ENCODE measurements at places on chromosomes 7 and 10.

DNA sequence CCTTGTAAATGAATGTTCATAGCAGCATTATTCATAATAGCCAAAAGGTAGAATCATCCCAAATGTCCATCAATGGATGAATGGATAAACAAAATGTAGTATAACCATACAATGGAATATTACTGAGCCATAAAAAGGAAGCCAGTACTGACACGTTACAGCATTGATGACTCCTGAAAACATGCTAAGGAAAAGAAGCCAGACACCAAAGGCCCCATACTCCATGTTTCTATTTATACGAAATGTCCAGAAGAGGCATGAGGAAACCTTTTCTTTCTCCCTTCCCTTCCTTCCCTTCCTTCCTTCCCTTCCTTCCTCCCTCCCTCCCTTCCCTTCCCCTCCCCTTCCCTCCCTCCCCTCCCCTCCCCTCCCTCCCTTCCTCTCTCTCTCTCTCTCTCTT is 131.9 kb downstream of the JAZF1 start:
- DNase-seq: no peak

GRCh38 chr10:30534465-30535144 is 94.9 kb downstream of the LYZL2 start:
- DNase-seq: peak; percentile 54

DNA sequence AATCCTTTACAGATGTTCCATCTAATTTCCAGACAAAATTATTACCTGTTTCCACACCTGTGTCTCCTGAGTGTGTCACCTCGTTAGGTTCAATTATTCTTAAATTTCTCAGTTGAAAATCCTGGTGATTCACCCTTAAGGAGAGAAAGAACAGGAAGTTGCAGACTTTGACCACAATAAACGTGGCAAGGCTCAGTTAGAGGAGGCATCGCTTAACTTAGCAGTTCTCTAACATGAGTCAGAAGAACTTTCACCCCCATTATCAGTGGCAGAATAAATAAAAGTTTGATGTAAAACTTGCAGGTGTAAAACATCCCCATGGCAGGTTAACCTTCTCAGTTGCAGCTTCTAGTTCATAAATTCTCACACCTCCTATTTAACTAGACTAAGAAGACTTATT is 8.3 kb downstream of the XPNPEP1 start:
- DNase-seq: no peak

DNA sequence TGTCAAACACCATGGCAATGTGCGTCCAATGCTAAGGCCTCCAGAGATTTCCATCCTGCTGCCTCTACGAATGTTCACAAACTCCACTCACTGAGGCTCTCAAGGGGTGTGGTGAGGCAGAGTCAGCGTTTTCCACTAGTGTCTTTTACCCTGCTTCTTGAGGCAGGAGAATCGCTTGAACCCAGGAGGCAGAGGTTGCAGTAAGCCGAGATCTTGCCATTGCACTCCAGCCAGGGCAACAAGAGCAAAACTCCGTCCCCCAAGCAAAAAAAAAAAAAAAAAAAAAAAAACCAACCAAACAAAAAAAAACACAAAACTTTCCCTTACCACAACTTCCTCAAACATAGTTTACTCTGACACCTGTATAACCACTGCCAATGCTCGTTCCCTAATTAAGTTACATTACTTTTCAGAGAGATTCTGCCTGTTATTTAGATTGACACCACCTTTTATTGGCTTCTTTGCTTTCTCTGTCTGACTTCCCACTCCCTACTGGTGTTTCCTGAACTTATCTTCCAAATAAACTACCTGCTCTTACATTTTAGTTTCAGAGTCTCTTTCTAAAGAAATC is 102.1 kb upstream of the ZNF746 start:
- DNase-seq: no peak

DNA sequence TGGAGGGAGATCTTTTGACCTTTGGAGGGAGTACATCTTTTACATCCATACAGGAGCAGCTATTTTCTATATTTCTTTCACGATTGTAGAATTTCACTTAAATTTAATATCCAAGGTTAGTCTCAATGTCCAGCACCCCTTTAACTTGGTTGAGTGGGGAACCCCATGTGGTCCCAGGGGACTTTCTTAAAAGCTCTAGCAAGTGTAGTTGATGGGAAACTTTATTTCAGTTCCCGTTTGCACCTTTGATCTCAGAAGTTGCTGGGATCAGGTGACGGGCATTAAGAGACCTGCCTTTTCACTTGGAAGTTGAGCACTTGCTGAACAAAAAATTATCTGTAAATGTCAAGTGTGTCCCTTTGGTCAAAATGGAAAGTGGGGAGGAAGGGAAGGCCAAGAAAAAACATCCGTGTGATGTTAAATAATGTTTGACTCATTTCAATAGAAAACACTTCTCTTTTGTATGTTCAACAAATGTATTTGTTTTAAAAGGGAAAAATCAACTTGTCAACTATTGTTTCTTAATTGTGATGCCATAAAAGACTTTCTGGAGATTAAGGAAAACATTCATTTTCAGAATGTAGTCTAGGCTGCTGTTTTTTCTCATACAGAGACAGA is 370.1 kb upstream of the GALNT17 start:
- DNase-seq: no peak

DNA sequence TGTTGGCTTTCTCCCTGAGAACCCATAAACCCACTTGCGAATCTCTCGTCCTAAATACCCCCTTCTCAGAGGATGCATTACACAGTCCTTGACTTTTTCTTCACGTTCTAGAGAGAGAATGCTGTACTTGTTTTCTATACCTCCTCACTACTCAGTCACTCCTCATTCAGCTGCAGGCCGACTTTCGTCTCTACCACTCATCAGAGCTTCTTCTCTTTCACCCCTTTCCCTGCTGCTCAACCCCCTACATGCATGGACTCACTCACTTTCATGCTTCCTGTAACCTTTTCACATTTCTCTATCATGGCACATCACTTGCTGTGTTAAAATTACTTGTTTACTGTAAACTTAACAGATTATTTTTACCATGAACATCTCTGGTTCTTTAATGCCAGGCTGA is 19.8 kb downstream of the MDFIC start:
- DNase-seq: no peak

DNA sequence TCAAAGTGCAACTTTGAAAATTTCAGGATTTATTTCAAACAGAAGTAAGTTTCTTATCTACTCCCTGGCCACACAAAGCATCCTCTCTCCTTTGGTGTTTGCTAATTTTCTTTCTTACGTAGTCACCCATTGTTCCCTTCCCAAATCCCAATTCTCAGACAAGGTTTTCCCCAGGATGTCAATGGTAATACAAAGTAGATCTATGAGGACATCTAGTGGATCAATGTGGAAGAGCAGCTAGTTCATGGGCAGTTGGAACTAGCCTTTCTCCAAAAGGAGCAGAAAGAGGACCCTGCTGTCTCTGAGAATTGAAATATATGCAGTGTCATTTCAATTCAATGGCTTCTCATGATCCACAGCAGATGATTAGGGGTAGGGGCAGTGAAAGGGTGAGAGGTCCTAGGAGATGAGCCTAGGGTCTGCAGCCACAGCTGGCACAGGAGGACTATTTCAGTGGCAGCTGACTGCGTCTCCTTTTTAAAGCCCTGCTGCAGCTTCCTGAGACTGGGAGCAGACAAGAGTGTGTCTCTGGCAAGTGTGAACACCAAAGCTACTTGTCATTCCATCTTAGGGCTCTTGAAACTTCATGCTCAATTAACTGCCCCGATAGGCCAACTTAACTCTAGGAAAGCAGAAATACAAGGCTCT is 632.6 kb downstream of the KCNMA1 start:
- no peak for DNase-seq

- DNase-seq: peak; percentile 84
Observed at GRCh38 chr7:114944745-114945625, 23.1 kb downstream of the MDFIC start.

DNA sequence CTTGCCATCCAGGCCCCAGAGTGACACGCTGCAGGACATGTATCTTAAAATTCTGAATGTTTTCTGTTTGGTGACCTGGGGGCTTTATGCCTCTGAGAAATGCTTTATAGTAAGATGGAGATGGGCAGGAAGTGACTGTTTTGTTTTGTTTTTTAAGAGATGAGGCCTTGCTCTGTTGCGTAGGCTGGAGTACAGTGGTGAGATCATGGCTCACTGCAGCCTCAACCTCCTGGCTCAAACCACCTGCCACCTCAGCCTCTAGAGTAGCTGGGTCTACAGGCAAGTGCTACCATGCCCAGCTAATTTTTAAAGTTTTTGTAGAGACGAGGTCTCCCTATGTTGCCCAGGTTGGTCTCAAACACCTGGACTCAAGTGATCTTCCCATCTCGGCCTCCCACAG is 20.6 kb downstream of the ZNF777 start:
- no peak for DNase-seq

GRCh38 chr10:114931072-114931679 is 6.8 kb upstream of the TRUB1 start:
- no peak for DNase-seq

GRCh38 chr10:119199231-119199992 is 8.0 kb upstream of the GRK5 start:
- DNase-seq: no peak

- no peak for DNase-seq
Observed at GRCh38 chr7:33982425-33982786, 77.1 kb downstream of the BMPER start.

DNA sequence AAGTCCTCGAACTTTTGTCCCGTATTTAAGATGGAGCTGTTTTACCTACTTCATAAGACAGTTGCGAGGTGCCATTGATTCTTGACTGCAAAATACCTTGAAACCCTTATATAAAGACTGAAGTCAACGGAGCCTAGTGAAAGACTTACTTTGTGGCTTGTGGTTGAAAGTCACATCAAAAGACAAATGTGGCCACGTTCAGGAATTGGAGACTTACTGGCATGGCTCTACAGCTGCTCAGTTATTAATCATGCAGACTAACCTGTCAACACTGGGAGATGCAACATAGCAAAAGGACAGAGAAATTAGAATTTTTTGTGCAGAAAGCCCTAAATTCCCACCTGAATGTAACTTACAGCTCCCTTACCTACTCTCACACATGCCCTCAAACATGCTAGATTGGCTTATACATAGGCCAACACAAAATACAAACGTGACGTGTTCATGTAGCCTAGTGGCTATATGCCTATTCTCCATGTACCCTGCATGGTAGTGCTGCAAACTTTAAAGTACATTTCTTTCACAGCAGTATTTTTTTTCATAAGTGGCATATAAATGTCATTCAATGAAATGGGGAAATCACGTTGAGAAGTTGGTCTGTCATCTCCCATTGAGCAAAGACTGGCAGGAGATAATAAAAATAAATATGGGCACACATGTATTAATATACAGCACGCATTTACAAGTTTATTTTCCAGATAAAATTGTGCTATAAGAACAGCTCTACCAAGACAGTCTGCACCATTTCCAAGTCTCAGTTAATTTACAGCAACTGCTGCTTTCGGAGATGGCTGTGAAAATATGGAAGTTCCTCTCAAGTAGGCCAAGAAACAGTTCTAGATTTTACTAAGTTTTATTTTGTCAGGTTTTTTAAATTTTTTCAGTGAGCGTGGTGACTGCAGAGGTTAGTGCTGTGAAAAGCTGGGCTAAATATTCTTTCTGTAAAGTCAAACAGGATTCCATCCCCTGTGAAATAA is 170.4 kb upstream of the C7orf33 start:
- DNase-seq: no peak

DNA sequence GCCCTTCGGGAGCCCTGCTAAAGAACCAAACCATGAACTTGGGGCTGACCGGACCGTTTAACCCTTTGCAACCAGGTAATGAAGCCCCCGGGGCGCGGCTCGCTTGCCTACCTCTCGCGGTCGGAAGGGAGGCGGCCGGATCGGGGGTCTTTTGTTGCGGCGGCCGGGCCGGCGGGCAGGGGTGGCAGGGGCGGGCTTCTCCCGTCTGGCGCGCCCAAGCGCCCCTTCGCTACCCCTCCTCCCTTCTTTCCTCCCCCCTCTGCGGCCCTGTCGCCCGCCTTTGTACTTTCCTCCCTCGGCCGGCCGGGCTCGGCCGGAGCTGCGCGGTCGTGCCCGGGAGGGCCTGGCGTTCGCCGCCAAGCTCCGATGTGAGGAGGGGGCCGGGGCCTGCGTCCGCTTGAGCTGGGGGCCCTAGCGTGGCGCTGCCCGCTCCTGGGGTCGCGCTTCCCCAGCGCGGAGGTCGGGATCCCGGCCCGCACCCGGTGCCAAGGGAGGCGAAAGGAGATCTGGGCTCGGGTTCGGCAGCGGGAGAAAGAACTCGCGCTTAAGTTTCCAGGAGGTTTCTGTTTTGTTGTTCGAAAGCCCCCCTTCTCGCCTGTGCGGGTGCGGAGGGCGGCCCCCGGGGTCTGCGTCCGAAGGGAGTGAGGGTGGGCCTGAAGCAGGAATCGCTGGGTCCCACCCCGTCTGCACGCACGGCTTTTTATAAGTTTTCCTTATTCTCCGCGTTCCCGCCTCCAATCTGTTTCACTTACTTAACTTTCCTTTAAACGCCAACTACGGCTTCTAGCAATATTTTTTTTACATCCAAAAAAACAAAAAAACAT is 436.8 kb upstream of the GALNT17 start:
- peak; percentile 53 for DNase-seq

- DNase-seq: no peak
Observed at GRCh38 chr7:83547526-83547925, 101.4 kb downstream of the SEMA3E start.

DNA sequence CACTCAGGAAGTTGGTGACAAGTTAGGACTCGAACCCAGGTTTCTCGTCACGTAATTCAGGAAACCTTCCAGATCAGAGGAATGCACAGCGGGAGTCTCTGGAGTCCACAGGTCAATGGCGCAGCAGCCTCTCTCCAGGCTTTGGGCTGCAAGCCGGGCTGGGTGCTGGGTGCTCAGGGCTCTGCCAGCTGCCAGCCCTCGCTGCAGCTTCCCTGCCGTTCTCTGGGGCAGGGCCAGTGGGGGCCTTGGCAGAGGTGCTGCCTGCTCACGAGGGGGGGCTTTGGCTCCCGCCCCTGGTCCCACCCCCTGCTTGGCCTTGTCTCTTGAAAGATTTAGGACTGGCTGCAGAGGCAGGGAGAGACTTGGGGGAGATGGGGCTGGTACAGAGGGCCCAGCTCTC is at the start of gene TACR2:
TACR2 (minus strand) TSS at position 224 of the 400 bp plus-strand sequence. CDS start 595 bp downstream, outside the sequence.
- DNase-seq: peak; percentile 39

DNA sequence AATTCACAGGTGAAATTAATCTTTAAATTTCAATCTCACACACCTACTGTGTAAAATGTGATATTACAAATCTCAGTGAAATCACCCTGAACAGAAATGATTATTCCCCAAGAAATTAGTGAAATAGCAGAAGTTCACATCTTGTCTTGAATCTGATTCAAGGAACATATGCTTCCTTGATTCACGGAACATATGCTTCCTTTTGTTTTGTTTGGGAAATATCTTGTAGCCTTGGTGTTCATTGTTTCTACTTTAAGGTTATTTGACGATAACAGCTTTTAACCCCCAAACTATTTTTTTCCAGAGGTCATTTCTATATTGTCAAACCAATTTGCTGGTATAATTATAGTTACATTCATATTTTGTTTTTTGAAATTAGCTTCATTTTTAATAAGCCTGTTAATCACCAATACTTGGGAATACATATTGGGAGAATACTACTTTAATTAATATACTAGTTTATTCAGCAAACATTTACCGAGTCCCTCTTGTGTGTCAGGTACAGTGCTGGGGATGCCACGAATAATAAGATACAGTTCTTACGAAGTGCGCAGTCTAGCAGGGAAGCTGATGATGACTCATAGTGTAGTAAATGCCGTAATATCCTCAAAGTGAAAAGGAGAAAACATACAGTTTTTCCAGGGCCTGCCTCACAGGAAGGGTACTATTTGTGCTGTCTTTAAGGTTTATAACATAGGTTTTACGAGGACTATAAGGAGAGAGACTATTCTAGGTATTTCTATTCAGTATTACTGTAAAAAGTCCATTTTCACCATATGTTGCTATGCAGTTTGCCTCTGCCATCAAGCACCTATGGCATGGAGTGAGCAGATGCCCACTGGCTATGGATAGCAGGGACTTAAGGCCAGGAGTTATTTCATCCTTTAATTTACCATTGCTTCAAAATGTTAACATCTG is 32.5 kb downstream of the PRKAR2B start:
- no peak for DNase-seq
